NCI-H187 treated with DMSO at 0.1 percent for 48 hours (cell line): ENCODE measurements at places on chromosomes 2 and 18.

DNA sequence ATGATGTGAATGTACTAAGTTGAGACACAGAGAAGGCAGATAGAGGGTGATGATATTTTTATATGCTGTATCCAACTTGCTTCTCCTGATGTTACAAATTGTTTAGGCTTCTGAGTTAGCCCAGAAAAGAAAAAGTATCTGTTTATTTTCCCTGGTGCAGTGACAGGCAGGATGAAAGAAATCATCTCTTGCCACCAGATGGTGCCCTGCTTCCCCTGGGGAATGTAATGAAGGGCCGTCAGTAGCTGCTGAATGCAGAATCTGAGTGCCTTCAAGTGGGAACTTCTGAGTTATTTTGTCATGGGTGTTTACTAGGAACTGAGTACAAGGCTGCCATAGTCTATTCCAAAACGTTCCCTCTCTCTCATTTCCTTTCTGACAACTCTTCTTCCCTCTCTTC is 525.6 kb downstream of the MBD2 start:
- no peak for DNase-seq

- no peak for DNase-seq
Measured at GRCh38 chr18:32298171-32298667, 108.4 kb downstream of the MEP1B start.

DNA sequence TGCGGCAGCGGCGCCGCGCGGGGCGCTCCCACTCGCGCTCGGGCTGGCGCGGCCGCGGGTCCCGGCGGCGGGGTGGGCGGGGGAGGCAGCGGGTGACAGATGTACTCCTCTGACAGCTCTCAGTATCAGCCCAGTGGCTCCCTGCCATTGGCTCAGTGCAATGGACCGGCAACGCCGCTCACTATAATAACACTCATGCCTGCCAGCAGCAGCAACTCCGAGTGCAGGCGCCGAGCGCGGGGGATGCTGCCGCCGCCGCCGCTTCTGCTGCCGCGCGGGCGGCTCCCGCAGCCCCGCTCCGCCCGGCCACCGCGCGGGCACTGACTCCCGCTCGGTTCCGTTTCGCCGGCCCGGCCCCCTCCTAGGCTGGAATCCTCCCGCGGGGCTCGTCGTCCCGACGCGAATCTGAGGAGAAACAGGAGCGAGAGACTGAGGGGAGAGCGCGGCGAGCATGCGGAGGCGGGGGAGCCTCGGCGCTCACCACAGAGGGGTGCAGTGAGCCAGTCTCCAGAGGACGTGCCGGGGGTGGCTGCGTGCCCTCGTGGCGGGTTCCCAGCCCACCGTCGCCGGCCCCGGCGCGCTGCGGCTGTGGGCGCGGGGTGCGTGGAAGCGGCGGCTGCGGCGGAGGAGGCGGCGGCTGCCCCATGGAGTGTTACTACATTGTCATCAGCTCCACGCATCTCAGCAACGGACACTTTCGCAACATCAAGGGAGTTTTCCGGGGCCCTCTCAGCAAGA is at the start of gene ZNF804A:
Gene ZNF804A (plus strand): TSS at position 214 of the 738 bp plus-strand sequence. CDS start 431 bp downstream, at position 645.
- DNase-seq: no peak

GRCh38 chr2:200345975-200346374 is 39.5 kb downstream of the SPATS2L start:
- no peak for DNase-seq

DNA sequence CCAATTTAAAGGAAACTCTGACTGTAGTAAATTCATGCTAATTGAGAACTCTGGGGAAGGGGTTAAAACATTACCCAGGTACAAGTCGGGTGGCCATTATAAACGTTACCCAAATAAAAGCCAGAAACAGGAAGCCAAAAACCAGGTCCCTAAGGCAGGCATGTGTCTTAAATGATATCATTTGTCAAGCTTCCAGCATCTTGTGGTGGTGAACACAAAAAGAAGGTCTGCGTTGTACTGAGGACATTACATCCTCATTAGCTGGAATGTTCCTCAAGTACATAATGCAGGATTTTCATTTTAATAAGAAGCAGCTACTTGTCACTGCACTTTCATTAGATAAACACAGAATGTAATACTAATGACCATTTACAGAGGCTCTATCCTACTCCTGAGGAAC is 10.9 kb downstream of the PTGR3 start:
- DNase-seq: no peak

- DNase-seq: no peak
Measured at GRCh38 chr2:174428214-174428613, 32.7 kb downstream of the SCRN3 start.

DNA sequence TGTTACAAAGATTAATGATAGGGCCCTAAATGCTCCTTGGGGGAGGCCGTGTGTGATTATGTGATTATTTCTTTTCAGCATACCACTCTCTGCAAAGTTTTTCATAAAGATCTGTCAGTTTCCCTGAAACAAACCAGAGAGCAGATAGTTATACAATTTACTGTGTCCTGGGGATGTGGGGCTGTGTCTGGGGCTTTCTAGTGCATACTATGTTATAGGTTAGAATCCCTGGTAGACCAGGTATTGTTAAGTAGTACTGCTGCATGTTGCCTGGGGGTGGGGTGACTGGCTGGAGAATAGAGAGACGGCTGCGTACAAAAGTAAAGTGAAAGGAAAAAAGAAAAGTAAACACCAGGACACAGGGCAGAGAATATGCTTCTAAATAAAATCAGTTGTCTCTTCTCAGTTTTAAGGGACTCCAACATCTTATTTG is 3.3 kb upstream of the CCBE1 start:
- DNase-seq: no peak
